HuH-7 (cell line): ENCODE measurements at places on chromosomes 16 and 17.

DNA sequence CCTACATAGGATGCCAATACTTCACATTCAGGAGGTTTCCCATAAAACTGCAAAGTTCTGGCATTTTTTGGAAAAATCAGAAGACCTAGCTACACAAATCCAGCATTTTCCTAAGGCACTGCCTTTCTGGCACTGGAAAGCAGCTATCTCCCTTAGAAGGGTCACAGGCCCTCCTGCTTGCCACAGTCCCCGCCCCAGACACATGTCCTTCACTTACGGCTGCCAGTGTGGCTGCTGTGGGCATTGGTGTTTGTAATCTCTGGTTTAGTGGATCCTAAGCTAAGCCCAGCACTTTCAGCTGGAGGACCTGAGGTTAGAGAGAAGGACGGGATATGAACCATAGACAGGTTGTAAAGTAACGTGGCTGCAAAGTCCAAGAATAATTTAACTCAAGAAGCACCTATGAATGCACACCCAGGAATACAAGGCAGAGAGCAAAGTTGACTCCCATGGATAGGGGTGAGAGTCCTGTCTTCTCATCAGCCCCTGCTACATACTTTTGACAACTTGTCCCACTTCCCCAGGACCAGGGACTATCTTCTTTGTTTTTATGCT is 100.0 kb downstream of the XYLT1 start:
- no peak for DNase-seq

- DNase-seq, result no peak
These were observed 17.8 kb upstream of the METRNL start for GRCh38 chr17:83061586-83061985.

- no peak for DNase-seq
These were observed 12.1 kb downstream of the ACLY start for GRCh38 chr17:41906465-41907184.

DNA sequence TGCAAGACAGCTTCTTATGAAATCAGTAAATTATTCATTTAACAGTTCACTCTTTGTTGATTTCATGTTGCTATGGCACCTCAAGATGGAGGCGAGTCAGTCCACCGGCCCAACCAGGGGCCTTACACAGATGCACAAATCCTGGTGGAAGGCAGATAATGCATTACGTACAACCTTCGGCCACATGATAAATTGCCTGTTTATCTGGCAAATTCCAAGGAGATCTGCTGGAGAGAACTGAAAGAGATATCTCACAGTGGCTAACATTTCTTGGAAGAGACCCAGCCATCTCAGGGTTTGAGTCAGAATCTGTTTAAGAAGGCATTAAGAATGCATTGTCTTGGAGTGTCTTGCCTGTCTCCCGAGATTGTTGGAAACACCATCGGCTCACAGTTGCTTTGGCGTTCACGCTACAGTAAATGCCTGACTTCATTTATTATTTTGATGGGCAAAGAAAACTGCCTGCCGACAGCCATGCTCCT is 225.6 kb downstream of the MSI2 start:
- no peak for DNase-seq

- no peak for DNase-seq
These were observed 28.2 kb downstream of the BRD7 start for GRCh38 chr16:50340578-50340977.

DNA sequence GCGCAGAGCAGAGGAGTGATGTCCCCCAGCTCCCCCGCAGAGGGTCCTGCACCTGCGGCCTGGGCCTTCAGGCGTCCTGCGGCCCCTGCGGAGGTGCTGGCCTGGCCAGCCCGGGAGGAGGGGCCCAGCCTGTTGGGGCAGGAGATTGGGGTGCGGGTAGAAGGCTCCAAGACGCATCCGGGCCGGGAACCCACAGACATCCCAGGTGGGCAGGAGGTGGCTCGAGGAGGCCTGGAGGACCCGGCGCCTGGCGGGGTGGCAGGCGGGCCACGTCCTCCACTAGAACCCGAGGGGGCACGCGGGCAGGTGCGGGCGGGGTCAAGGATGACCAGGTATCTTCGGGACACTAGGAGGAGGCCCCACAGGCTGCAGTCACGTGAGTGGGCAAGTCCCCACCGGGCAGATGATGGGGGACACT is 647 bp upstream of the SECTM1 start:
- DNase-seq, result no peak

GRCh38 chr16:56608876-56609462 is 585 bp downstream of the MT2A start:
- no peak for DNase-seq

DNA sequence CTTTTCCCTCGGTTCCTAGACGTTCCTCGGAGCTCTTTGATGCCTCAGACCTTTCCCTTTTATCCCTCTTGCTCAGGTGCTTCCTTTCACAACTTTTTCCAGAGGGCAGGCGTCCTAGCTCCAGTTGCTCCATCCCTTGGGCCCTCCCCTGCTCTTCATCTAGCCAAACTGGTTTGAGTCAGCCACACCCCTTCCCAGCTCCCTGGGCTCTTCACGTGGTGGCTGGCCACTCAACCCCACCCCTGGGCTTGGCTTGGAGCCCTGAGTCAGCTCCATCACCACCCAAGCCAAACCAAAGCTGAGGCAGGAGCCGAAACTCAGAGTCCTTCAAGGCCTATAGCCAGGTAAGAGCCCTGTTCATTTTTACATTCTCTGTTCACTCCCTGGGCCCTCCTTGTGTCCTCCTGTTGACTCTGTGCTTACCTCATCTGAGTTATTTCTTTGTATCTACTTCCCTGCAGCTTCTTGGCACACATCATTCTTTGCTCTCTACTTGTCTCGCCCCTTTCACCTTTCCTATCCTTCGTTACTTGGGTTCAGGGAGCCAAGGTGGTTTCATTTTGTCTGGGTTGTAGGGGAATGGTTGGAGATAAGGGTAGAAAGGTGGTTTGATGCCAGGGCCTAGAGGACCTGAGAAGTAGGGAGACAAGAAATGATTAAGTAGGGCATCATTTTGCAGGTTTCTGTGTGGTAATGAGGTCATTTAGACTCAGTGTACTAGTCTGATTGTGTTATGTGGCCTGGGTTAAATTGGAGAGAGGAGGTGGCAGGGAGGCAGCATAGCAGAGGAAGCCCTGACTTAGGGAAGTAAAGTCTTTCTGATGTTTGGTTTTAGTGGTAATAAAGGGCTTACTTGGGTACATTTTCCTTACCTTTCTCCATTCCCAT is 7.6 kb upstream of the PHKG2 start:
- DNase-seq, result no peak

GRCh38 chr17:38786372-38786771 is 13.0 kb downstream of the PIP4K2B start:
- DNase-seq, result no peak

DNA sequence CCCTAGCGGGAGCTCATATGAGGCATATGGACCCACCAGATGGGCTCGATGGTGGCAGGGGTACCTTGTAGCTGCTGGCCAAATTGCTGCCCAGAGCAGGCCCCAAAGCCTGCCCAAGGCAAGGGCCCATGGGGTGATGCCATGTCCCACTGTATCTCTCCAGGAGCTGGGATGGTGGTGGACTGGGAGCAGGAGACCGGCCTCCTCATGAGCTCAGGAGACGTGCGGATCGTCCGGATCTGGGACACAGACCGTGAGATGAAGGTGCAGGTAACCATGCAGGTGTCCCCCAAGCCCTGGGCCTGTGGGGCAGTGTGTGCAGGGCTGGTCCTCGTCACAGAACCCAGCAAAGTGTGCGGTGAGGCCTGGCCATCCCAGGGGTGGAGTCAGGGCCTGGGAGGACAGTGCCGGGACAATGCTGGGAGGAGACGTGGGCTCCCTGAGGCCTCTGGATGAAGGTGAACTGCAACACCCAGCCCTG is 34.1 kb upstream of the CHMP6 start:
- DNase-seq, result no peak

GRCh38 chr16:30755955-30756780 is 5.7 kb downstream of the CFAP119 start:
- no peak for DNase-seq

DNA sequence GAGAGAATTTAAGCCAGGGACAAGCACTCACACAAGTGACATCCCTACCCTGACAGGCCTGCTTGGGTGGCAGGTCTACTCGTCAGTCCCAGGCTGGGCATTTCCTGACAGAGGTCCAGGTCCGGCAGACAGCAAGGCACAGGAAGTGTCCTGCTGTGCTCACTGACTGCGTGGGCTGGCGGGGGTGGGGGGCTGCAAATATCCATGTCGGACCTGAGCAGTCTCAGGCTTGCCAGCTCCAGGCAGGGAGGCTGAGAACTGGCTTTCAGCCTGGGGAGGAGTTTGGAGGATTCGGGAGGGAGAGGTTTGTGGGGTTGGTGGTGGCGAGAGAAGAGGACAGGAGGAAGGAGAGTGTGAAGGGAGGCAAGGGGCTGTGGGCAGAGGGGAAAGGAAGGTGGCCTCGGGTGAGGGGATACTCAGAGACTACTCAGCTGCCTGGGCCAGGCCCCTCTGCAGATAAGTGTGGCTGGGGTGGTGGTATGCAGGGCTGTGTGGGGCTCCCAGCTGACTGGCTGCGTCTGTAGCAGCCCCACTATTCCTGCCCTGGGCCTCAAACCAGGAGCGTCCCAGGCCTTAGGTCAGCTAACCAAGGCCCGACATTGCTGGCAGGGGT is 7.8 kb downstream of the HIC1 start:
- DNase-seq, result no peak

GRCh38 chr17:81404558-81405165 is 9.4 kb downstream of the BAHCC1 start:
- DNase-seq, result no peak

GRCh38 chr17:73223626-73224230 is 30.9 kb downstream of the COG1 start:
- DNase-seq, result no peak

GRCh38 chr17:74163836-74164235 is 39.6 kb upstream of the RPL38 start:
- DNase-seq, result no peak

DNA sequence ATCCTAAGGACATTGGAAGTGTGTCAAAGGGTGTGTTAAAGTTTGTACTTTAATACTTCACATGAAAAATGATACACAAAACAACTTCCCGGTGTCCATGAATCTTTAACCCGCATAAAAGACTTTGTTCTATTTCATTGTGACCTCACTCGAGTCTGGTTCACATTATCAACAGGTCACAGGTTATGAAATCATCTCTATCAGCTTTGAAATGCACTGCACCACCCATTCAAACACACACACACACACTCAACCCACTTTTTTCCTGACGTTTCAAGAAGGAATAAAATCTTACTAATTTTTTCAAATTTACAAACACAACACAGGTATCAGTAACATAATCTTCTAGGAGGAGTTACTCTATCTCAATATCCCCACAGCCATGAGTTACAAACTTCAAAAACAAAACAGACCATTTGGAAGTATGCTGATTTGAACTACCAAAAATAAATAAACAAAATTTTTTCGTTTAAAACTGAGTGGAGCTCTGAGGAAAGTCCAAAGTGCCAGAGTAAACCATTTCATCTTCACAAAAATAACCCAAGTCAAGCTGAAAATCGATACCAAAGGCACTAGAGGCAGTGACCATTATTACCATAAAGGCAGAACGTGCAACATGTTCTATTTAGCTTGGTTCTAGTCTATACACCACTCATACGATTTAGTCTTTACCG is 2.7 kb downstream of the ACOX1 start:
- no peak for DNase-seq

- DNase-seq, result no peak
These were observed 699.2 kb upstream of the RBFOX1 start for GRCh38 chr16:6633456-6633855.

- no peak for DNase-seq
These were observed 201.8 kb downstream of the CDH11 start for GRCh38 chr16:64919929-64920607.

GRCh38 chr17:81509972-81510784 is 2.4 kb downstream of the ACTG1 start:
- DNase-seq, result no peak

DNA sequence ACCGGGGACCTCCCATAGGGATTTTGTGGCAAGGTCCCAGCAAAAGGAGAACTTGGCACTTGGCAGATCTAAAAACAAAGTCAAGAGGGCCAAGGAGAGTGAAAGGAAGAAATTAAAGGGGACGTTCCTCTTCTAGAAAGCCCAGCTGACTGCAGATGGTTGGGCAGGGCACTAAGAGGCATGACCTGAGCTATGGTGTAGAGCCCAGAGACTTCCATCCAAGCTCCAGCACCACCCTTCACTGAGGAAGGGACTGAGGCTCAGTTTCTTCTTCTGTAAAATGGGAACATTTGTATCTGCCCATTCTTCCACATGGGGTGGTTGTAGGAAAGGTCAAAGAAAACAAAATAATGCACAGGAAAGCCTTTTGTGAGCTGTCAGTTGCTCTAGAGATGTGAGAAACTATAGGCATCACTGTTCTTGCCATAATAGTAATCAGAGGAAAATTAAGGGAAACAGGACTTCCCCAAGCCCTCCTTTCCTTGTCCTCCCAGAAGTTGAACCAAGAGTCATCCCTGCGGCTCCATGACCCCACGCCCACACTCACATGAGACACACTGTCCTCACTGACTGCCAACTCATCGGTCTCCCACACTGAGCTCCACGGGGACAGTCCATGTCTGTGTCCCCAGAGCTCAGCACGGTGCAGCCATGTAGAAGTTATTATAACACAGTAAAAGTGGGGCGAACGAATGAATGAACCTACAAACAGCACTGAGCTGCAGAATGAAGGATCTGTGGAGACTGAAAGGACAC is 10.4 kb downstream of the CD300LF start:
- no peak for DNase-seq

GRCh38 chr16:20853143-20853542 is 46.8 kb downstream of the REXO5 start:
- no peak for DNase-seq

- DNase-seq, result no peak
These were observed 771.0 kb downstream of the KCNJ18 start for GRCh38 chr17:22463110-22463850.

GRCh38 chr17:4827399-4827798 is 5.7 kb upstream of the MINK1 start:
- DNase-seq, result no peak

DNA sequence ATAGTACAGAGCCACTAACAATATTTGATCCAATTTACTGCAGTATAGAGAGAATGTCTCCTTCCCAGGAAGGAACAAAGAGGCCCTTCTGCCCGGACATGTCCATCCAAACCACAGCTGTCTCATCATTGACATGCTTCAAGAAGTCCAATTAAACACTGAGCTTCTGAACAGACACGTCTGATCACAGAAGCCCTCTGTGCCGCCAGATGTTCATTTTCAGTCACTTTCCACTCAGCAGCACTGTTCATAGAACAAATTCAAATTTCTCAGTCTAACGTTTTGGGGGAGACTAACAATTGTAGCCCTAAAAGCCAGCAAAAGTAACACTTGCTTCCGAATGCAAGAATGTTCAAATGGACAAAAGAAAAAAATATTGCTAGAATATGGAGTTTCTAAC is 15.3 kb downstream of the ZC3H7A start:
- DNase-seq, result no peak

DNA sequence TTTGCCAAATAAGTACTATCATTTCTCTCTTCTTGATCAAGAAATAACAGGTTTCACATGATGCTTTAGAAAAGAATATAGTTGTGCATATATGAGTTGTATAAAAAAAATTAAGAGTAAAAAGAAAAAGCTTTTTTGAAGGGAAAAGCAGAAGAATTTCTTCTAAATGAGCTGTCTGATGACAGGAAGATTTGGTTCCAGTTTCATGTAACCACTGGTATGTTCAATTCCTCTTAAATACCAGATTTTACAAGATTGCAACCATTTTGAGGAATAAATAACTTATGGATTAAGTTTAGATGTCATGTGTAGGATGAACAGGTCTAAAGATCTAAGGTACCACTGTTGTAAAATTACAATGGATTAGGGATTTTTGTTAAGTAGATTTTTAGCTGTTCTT is 45.0 kb downstream of the VMP1 start:
- DNase-seq, result no peak

GRCh38 chr16:58127634-58128033 is 1.5 kb downstream of the CFAP20 start:
- DNase-seq, result no peak
